ENCODE measurements at places on chromosomes 2 and 18.

- DNase-seq = peak; percentile 44
Measured at GRCh38 chr18:35324926-35325655, 19.1 kb downstream of the ZNF24 start.

GRCh38 chr2:189407281-189408209 is 33.7 kb upstream of the WDR75 start:
- DNase-seq = no peak

DNA sequence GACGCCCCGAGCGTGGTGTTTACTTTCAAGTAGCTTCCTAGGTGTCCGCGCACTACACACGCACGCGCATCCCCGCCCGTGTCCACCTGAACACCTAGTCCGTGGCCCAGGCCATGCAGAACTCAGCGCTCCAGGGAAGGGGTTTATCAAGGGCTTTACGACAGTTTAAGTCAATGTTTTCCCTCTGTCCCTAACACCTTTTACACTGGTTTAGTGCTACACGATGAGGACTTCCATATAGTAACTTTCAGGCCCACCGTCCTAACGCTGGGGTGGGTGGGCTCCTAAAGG is 1.4 kb upstream of the BCL2 start:
- DNase-seq = no peak

DNA sequence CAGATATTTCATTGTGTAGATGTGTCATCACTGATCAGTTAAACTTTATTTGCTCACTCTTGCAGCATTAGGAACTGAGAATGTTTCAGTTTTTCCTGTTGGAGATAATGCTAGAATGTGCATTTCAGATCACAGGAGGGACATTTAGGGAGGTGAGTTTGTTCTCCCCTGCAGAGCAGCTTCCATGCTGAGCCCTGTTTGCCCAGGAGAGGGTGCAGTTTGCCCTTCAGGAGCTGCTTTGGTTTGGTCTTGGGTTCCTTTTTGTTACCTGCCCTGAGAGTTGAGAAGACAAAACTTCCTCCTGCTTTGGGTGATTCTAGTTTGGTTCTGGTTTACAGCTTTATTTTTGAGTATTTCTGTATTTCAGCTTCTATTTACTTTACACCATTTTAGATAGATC is 49.9 kb downstream of the DGKD start:
- peak; percentile 48 for DNase-seq

DNA sequence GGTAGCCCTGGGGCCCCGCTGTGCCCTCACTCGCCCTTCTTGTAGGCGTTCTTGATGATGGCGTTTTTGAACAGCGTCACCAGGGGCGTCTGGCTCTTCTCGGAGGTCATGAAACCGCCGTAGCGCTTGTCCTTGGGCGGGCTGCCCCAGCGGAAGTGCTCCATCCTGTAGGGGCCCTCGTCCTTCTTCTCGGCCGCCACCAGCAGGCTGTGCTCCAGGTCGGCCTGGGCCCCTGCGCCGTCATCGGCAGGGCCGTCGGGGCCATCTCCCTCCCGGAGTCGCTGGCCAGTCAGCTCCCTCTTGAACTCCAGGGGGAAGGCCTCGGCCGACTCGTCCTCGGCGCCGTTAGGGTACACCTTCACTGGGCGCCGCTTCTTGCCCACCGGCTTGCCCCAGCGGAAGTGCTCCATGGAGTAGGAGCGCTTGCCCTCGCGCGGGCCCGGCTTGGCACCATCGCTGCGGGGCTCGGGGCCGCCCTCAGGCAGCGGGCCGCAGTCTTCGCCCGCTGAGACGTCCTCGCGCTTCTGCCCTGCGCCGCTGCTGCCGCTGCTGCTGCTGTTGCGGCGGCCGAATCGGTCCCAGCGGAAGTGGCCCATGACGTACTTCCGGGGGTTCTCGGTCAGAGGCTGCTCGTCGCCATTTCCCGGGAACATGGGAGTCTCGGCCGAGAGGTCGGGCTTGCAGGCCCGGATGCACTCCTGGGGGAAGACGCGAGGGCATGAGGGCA is 7.2 kb downstream of the POMC start:
- DNase-seq = no peak

DNA sequence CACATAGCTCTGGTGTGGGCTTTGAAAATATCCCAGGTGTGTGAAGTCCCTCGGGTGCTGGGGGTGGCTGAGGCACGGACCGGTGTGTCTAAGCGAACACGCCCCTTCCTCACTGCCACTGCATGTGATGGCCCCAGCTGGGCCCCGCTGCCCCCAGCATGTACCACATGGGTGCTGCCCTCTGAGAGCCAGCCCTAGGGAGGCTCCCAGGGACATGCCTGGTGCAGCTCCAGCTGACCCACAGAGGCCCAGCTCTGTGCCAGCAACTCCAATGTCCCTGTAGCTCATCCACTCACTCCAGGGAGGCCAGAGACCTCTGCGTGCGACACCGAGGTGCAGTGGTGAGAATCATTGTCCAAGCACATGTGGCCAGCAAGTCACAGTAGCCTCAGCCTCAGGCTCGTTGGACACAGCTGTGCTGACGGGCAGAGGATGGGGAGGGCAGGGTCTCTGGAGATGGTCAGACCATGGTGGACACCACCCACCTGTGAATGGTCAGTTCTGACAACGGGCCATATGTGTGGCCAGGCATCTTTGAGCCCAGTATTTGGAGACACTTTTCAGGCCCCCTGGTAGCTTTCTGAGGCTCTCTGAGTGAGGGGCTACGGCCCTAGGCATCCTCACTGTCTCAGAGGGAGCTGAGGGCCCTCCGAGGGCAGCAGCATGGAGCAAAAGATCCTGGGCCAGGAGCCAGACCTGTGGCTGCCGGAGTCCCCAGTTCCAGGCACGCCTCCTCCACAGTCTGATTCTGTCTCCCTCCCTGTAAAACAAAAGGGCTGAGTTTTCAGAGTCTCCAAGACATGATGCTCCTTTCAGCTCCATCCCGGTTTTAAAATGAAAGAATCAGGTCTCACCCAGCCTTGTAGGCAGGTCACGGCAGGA is 220.7 kb downstream of the NDUFA10 start:
- DNase-seq = no peak

DNA sequence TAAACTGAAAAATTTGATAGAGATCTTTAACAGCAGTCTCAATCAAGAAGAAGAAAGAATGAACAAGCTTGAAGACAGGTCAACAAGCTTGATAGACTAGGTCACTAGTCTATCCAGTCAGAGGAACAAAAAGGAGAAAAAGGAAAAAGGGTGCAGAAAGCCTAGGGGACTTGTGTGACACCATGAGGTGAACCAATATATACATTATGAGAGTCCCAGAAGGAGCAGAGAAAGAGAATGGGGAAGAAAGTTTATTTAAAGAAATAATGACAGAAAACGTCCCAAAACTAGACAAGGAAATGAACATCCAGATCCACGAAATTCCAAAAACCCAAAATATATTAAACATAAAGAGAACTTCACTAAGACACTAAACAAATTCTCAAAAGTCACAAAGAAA is 84.5 kb downstream of the VAPA start:
- DNase-seq = no peak

DNA sequence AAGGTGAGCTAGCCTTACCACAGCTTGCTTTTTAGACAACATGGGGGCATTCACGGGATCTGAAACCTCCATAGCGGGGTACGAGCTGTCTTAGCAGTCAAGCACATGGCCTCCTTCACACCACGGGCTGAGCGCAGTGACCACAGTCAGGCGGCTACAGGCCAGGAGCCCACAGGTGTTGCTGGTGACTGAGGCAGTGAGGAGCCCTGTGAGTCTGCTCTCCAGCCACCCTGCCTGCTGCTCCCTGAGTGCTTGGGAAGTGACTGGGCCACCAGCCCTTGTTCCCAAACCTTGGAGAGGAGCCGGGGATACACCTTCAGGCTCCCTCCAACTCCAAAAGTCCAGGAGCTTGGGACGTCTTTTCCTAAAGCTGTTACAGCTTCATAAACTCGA is 418.1 kb upstream of the MYT1L start:
- no peak for DNase-seq

DNA sequence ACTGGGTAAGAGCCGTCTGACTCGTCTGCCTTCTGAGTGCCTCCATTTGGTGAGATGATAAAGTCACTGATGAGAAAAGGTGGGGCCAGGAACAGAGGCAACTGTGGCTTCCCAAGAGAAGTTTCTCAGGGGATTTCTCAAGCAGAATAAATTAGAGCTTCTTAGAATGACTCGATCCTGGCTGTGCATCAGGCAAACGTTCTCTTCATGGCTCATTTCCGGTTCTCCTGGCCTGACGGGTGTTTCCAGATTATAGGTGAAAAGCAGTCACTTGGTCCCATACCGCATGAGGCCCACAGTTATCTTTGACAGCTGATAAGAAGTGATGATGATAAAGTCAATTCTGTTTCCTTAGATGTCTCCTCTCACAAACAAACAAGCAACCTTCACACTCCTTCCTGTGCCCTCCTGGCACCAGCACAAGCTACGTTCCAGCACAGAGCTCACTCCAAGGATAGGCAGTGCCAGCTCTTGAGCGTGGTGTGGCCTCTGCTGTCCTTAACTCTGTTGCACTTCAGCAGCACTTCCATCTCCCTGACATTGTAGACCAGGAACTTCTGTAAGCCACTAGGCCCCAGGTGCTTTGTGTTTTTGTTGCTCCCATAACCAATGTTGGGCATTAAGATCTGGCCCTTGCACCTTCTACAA is 37.8 kb upstream of the KCNF1 start:
- DNase-seq = no peak

DNA sequence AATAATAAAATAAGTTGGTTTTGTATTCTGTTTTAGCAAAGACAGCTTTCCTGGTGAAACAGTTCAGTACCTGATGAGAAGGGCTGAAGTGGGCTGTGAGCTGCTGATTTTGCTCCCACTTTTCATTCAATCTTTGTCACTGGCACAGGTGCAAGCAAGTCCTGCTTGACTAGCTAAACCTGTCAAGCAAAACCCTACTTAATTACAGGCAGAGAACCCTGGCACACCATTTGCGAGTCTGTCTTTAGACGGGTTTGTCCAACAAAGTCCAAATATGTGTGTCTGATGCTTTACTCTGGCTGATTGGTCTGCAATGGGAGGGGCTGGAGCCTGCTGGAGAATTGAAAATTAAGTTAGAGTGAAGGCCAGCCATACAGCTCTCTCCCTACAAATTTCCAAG is 267.2 kb downstream of the EPHA4 start:
- DNase-seq = no peak

DNA sequence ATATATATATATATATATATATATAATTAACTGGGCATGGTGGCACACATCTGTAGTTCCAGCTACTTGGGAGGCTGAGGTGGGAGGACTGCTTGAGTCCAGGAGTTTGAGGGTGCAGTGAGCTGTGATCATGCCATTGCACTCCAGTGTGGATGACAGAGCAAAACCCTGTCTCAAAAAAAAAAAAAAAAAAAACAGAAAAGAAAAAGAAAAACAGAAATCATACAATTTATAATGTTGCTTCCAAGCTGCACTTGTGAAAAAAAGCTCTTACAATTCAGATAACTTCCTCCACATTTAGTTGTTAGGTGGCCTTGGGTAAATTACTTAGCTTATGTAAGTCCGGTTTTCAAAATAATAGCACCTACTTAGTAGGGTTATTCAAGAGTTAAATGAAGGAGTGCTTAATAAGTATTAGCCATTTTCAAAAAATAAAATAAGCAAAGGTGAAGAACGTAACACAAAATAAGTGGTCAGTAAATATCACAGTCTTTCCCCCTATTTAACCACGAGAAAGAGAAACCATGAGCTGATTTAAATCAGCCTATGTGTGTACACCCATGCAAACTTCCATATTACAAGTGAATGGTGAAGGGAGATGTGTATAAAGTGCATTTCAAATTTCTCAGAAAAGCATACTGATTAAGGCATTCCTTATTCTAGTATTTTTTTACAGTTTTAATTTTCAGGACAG is 2.3 kb downstream of the WIPF1 start:
- DNase-seq = no peak

- peak; percentile 37 for DNase-seq
Measured at GRCh38 chr2:45070113-45070652, 60.9 kb upstream of the SIX2 start.

DNA sequence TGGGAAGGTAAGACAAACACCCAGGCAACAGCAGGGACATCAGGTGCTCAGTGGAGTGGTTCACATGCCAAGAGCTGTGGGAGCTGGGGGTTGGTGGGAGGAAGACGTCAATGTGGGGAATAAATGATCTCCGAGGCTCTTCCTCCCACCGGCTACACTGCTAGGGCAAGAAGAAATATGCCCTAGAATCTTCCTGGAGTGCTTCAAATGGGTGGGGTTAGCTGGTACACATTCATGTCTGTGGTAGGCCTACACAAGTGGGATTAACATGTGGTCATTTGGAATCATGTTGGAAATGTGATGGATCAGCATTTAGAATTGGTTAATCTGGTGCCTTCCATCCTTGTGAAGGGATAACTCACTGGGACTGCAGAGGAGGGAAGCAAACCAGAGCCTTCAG is 12.4 kb upstream of the ZFP36L2 start:
- no peak for DNase-seq

DNA sequence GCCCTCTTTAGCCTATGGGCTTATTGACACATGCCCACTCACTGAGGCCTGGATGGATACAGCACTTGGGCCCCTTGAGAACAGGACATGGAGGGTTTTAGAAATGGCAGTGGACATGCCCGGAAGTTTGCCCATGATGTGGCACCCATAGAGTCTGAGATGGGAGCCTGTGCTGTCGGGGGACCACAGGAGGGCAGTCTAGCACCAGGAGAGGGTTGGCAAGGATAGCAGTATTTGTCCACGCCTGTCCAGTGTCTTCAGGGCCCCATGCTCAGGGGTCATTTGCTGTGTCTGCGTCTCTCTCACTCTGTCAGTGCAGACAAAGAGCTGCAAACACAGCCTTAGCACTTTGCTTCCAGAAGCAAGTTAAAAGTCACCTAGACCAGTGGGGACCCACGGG is 48.7 kb downstream of the IL1RL2 start:
- DNase-seq = peak; percentile 55

DNA sequence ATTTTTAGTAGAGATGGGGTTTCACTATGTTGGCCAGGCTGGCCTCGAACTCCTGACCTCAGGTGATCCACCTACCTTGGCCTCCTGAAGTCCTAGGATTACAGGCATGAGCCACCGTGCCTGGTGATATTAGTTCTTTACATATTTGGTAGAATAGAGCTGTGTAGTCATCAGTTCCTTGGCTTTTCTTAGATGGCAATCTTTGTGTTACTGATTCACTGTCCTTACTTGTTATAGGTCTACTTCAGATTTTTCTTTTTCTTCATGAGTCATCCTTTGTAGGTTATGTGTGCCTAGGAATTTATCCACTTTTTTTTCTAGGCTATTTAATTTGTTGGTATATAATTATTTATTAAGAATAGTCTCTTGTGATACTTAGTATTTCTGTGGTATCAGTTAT is 30.3 kb upstream of the ZSWIM2 start:
- no peak for DNase-seq

DNA sequence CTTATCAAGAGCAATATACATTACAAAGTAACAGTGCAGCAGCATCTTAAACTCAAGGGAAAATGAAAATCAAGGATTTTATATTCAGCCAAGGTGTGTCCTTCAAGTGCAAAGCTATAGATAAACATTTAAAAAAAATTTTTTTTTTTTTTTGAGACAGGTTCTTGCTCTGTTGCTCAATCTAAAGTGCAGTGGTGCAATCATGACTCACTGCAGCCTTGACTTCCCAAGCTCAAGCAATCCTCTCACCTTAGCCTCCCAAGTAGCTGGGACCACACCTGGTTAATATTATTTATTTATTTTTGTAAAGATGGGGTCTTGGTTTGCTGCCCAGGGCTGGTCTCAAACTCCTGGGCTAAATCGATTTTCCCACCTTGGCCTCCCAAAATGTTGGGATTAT is 9.0 kb downstream of the CDKL4 start:
- no peak for DNase-seq

- DNase-seq = no peak
Measured at GRCh38 chr2:20091305-20091991, 40.0 kb upstream of the LAPTM4A start.

- no peak for DNase-seq
Measured at GRCh38 chr2:182593394-182593975, 122.6 kb upstream of the DNAJC10 start.

- no peak for DNase-seq
Measured at GRCh38 chr2:236956641-236957040, 129.0 kb upstream of the COPS8 start.

Measured in neural progenitor cell (in vitro differentiated cells).